ENCODE measurements at places on chromosomes 2 and 18. TPM values are rescaled to one million over a fixed set of nuclear protein-coding genes. Genes with fewer than 3 reads are reported as not detected.

The MEP1B gene
- not detected for total RNA-seq

The RIT2 gene
- total RNA-seq, result not detected

The TUBA4B gene
- total RNA-seq, result not detected

The TXNDC2 gene
- 0.18 TPM for total RNA-seq

The TEKT4 gene
- not detected for total RNA-seq

The RAB6D gene
- total RNA-seq, result not detected

The BABAM2 gene
- total RNA-seq, result 16.7 TPM

The DTYMK gene
- total RNA-seq, result 32.8 TPM

The LRRC30 gene
- not detected for total RNA-seq

The TBC1D8 gene
- total RNA-seq, result 1.3 TPM

The EXOC6B gene
- 29.7 TPM for total RNA-seq

The DSEL gene
- total RNA-seq, result 100 TPM

The LRP2 gene
- not detected for total RNA-seq

The CREG2 gene
- not detected for total RNA-seq

The LYPD1 gene
- 79.7 TPM for total RNA-seq

The DAPL1 gene
- not detected for total RNA-seq

The INHBB gene
- 0.28 TPM for total RNA-seq

The HAAO gene
- total RNA-seq, result not detected

The PCBP1 gene
- 33.6 TPM for total RNA-seq

The TUBB6 gene
- 997 TPM for total RNA-seq

The ZNF516 gene
- total RNA-seq, result 9.7 TPM

The SPP2 gene
- total RNA-seq, result not detected

The LBH gene
- 158 TPM for total RNA-seq

The TMEM247 gene
- total RNA-seq, result not detected
